Common myeloid progenitor, CD34-positive (primary cell): ENCODE measurements at places on chromosomes 5 and 9.
A peak's percentile ranks its signal among the peaks of the same experiment; 100 is the strongest.

DNA sequence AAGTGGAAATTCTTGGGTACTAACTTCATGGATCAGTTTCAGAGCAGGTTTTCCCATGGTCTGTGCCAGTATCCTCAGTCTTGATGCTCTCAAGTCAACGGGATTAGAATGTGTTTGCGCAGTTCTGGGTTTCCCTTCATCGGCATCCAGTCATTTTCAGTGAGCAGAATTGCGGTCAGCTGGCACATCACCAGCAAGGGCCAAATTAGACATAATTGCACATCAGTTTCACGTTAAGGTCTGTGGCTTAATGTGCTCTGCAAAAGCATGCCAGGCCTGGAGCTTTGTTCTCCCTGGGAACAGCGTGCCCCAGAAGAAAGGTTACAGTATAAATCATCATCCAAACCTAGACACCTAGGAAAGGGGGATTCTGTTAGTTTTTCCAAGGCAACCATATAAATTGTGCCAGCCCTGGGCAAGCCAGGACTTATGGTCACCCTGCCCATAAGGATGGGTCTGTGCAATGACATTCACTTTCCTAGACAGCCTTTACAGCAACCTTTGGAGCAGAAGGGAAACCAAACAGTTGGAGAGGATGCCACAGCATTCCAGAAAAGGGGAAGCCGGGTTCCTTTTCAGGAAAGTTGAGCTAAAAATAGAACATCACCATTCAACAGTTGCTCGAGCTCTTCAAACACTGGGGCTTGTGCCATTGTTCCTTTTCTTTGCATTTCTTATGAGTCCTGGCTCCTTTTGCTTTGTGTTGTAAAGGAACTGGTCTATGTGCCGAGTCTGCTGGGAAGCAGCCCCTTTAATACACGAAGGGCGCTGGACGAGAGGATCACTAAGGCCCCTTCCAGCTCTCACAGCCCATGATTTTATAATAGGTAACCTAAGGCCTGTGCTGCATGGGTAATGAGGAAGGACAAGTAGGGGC is 23.1 kb downstream of the IQGAP2 start:
- DNase-seq = no peak

DNA sequence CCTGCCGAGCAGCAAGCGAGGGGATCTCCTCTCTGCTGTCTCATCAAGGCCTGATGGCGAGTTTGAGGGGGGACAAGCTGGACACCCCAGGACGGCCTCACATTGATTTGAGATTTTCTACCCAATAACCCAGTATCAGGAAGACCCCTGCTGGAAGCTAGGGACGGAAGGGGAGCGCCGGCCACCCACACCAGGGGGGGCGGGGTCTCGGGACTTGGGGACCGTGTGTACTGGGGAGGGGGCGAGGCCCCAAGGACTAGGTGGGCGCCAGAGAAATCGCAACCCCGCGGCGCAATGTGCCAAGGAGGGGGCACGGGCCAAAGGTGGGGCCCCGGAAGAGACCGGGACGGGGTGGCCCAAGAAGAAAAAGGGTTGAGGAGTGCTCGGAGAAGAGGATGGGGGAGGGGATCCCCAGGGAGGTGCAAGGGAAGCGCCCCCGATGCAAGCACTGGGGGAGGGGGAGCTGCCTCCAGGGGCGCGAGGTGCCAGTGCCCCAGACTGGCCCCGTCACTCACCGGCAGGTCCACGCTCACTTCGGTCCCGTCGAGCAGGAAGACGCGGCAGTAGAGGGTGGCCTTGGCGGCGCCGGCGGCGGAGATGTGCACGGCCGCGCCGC is 1.1 kb downstream of the EPB41L4B start:
- DNase-seq = peak; percentile 19

- DNase-seq = no peak
Measured at GRCh38 chr9:38380872-38381534, 11.5 kb upstream of the ALDH1B1 start.

DNA sequence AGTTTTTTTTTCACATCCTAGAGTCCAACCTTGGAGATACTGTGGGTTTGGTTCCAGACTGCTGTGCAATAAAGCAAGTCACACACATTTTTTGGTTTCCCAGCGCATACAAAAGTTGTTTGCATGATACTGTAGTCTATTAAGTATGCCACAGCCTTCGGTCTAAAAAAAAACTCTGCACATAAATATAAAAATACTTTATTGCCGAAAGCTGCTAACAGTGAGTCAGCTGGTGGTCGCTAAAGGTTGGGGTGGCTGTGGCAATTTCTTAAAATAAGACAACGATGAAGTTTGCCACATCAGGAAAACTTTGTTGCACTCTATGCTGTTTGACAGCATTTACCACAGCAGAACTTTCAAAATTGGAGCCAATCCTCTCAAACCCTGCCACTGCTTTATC is 37.4 kb downstream of the UBQLN1 start:
- no peak for DNase-seq

DNA sequence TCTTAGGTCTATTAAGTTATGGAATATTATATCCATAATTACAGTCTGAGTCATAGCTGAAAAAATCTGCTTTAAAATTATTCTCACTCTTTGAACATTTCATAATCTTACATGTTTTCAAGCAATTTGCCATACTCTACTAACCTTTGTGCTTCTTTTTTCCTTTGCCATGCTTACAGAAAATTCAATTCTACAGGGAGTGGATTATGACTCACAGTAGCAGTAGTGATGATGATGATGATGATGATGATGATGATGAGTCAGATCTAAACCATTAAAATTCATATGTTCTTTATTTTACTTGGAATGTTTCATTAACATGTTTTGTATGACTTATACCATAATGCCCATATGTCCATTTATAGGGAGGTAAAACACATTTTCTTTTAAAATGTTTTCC is 207.1 kb downstream of the VPS13A start:
- DNase-seq = no peak

- DNase-seq = no peak
Measured at GRCh38 chr5:83526289-83526688, 54.7 kb downstream of the VCAN start.

- no peak for DNase-seq
Measured at GRCh38 chr5:98130261-98131035, 643.0 kb upstream of the RGMB start.

DNA sequence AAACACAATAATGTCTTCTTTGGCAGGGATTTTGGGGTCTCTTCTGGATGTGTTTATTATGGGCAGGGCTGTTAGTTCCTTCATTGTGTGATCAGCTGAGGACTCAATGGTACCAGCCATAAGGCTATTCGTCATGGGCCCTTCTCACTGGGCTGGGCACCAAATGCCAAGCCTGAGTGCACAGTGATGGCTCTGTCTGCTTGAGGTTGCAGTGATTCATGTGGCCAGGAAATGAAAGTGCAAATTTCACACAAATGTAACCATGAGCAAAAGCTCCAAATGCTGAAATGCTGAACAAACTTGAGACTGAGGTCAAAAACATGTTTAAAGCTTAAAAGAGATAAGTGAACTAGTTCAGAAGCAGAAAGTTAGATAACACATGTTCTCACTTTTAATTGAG is 191.0 kb downstream of the TARS1 start:
- DNase-seq = no peak

- no peak for DNase-seq
Measured at GRCh38 chr9:17280350-17281012, 145.6 kb downstream of the CNTLN start.

GRCh38 chr5:103216137-103216536 is 42.4 kb upstream of the MACIR start:
- DNase-seq = no peak
